Activated CD4-positive, alpha-beta T cell treated with anti-CD3 and anti-CD28 coated beads for 36 hours (primary cell): ENCODE measurements at places on chromosomes 1 and 21.
A peak's percentile ranks its signal among the peaks of the same experiment; 100 is the strongest.

GRCh38 chr1:170267317-170267716, 121.6 kb downstream of the NTMT2 start:
- no peak for DNase-seq
- H3K4me3 ChIP-seq, result no peak overlapping the region
- no peaks in the 10 kb centered on the region for H3K36me3 ChIP-seq
- H3K27me3 ChIP-seq, result peaks cover 10% of the 10 kb centered on the region

DNA sequence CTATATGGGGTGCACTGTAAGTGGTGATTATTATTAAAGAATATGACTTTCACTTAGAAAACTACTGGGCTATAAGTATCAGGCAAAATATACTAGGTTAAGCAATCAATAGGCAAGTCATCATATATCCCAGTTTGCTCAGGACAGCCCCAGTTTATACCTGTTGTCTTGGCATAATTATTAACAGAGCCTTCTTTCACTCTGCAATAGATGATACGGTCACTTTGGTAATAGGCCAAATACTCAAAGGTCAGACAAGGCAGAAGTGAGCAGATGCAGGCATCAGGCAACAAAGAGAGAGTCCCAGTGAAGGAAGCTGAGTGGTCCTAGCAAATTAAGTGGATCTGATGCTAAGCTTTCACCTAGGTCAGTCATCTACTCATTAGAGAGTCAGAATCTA, 599.9 kb downstream of the LMO4 start:
- no peaks in the 10 kb centered on the region for H3K36me3 ChIP-seq
- H3K4me1 ChIP-seq, result no peaks in the 10 kb centered on the region
- H3K4me3 ChIP-seq, result no peak overlapping the region

DNA sequence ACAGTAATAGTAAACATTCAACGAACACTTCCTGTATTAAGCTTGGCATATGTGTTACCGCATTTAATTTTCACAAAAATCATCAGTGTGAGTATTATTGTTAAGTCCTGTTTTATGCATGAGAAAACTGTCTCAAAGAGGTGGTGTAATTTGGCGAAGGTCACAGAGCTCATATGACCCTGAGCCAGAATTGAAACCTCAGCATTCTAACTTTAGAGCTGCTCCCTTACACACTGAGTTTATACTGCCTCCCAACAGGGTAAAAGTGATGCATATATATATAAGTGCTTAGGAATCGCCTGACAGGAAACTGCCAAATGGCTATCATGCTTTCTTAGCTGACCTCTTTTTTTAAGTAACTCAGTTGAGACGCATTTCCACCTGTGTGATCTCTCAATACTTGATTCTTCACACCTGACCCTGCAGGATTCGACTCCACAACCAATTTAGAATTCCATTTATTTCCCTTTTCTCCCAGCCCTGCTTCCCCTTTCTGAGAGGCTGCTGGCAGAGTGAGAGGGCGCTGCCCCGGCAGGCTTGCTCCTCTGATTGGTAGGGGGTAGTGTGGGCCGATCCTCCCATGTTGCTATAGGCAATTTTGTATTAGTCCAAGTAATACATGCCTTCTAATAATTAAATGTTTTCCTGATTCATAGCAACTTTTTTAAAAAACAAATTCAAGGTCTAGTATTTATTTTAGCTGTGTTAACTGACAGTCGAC, 40.5 kb downstream of the ZBTB40 start:
- H3K27ac ChIP-seq, result no peak overlapping the region
- no peaks in the 10 kb centered on the region for H3K27me3 ChIP-seq
- no peak overlapping the region for H3K4me3 ChIP-seq
- peaks cover 23% of the 10 kb centered on the region for H3K36me3 ChIP-seq

GRCh38 chr1:238652346-238652968, 733.9 kb upstream of the CHRM3 start:
- H3K27me3 ChIP-seq, result no peaks in the 10 kb centered on the region
- H3K36me3 ChIP-seq, result no peaks in the 10 kb centered on the region
- H3K4me3 ChIP-seq, result no peak overlapping the region
- H3K27ac ChIP-seq, result no peak overlapping the region
- H3K4me1 ChIP-seq, result no peaks in the 10 kb centered on the region

GRCh38 chr1:182147136-182147820, 85.8 kb upstream of the ZNF648 start:
- no peaks in the 10 kb centered on the region for H3K36me3 ChIP-seq
- no peak for DNase-seq
- no peak overlapping the region for H3K27ac ChIP-seq
- no peak overlapping the region for H3K4me3 ChIP-seq
- peaks cover 3% of the 10 kb centered on the region for H3K27me3 ChIP-seq
- H3K4me1 ChIP-seq, result peaks cover 9% of the 10 kb centered on the region

- no peak overlapping the region for H3K27ac ChIP-seq
- no peak overlapping the region for H3K4me3 ChIP-seq
- DNase-seq, result no peak
These were observed 18.8 kb upstream of the ARHGEF16 start for GRCh38 chr1:3435666-3436065.

GRCh38 chr1:110229348-110230001, 19.4 kb downstream of the KCNC4 start:
- no peak overlapping the region for H3K27ac ChIP-seq
- no peak overlapping the region for H3K4me3 ChIP-seq
- no peak for DNase-seq
- H3K36me3 ChIP-seq, result peaks cover 15% of the 10 kb centered on the region
- peaks cover 2% of the 10 kb centered on the region for H3K4me1 ChIP-seq

DNA sequence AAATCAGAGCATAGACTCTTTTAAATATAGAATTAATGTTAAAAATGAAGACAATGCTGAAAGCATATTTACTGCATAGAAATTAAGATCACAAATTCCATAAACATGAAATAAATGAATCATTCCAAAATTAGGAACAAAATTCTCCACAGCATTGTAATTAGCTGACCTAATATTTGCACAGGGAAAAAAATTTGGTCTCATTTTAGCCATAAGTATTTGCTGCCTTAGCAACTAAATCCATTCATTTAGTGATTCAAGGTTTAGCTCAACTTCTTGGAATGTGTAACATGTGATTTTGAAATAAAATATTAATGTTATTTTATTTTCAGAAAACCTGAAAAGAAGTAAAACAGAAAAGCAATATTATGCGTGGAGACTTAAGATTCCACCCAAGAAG, 25.5 kb downstream of the ADAMTS5 start:
- peaks cover 2% of the 10 kb centered on the region for H3K27me3 ChIP-seq
- no peak overlapping the region for H3K4me3 ChIP-seq
- H3K36me3 ChIP-seq, result no peaks in the 10 kb centered on the region
- H3K27ac ChIP-seq, result no peak overlapping the region
- DNase-seq, result no peak
- no peaks in the 10 kb centered on the region for H3K4me1 ChIP-seq

- peaks cover 22% of the 10 kb centered on the region for H3K4me1 ChIP-seq
- H3K4me3 ChIP-seq, result no peak overlapping the region
- peaks cover 6% of the 10 kb centered on the region for H3K36me3 ChIP-seq
- DNase-seq, result no peak
These were observed 38.3 kb downstream of the PTGFRN start for GRCh38 chr1:116948046-116948445.

GRCh38 chr1:147626739-147627138, 43.6 kb downstream of the ACP6 start:
- H3K4me1 ChIP-seq, result peaks cover 35% of the 10 kb centered on the region
- peak overlapping the region; percentile 28 for H3K27ac ChIP-seq
- H3K4me3 ChIP-seq, result no peak overlapping the region
- peaks cover 19% of the 10 kb centered on the region for H3K36me3 ChIP-seq
- H3K27me3 ChIP-seq, result no peaks in the 10 kb centered on the region
- DNase-seq, result no peak

GRCh38 chr21:45555251-45555556, 13.0 kb upstream of the SLC19A1 start:
- H3K27ac ChIP-seq, result no peak overlapping the region
- H3K36me3 ChIP-seq, result peaks cover 3% of the 10 kb centered on the region
- H3K4me3 ChIP-seq, result no peak overlapping the region
- peaks cover 28% of the 10 kb centered on the region for H3K4me1 ChIP-seq
- no peaks in the 10 kb centered on the region for H3K27me3 ChIP-seq
- DNase-seq, result no peak

DNA sequence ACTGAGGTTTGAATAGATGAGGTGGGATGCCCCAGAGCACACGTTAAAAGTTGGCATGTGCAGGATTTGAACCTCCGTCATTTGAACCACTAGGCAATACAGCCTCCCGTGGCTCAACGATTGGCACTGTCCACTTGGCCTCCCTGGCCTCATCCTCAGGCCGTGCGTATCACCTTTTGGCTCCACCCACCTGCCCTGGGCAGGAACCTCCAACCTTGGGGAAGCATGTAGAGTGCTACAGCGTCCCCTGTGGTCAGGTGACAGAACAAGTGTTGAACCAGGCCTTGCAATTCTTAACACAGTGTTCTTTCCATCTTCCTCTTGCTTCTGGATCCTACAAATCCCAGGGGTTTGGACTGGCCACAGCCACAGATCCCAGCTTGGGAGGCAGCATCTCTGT, 112.6 kb downstream of the PAX7 start:
- DNase-seq, result no peak
- no peaks in the 10 kb centered on the region for H3K36me3 ChIP-seq
- no peak overlapping the region for H3K4me3 ChIP-seq
- no peak overlapping the region for H3K27ac ChIP-seq
- no peaks in the 10 kb centered on the region for H3K4me1 ChIP-seq

DNA sequence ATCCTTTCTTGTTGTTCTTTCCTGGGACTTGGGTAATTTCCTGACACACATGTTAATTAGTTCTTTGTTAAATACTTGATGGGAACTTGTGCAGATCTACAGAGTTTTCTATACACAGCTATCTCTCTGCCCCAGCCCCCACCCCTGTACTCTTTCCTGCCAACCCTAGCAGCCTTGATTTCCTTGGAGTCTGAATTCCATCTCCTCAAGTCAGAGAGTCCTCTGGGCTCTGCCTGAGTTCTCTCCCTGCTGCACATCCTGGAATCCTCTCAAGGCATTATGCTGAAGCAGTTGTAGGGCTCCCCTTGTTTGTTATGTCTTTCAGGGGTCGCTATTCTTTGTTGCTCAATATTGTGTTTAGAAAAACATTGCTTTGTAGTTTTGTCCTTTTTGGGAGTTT, 384.7 kb downstream of the RPS6KC1 start:
- no peak for DNase-seq
- H3K27ac ChIP-seq, result no peak overlapping the region
- H3K36me3 ChIP-seq, result no peaks in the 10 kb centered on the region
- peaks cover 2% of the 10 kb centered on the region for H3K4me1 ChIP-seq
- no peak overlapping the region for H3K4me3 ChIP-seq
- H3K27me3 ChIP-seq, result peaks cover 5% of the 10 kb centered on the region

DNA sequence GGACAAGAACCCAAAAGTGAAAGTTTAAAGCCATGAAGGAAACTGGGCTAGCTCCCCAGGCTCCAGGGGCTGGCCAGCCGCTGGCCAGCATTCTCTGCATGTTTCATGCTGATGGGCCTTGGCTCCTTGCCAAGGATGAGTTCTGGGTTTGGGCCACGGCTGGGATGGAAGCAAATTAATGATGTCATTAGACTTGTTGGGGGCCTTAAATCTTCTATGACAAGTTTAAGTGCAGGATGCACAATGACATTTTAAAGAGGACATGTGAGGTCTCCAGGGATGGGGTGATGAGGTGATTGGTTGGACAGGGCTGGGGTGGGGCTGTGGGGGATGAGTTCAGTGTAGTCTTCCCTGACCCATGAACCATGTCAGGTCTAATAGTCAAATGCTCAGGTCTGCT, 199.6 kb downstream of the TRABD2B start:
- no peak for DNase-seq
- H3K36me3 ChIP-seq, result no peaks in the 10 kb centered on the region
- no peaks in the 10 kb centered on the region for H3K4me1 ChIP-seq

- peaks cover 18% of the 10 kb centered on the region for H3K27me3 ChIP-seq
- no peaks in the 10 kb centered on the region for H3K36me3 ChIP-seq
- H3K4me1 ChIP-seq, result peaks cover 17% of the 10 kb centered on the region
- H3K27ac ChIP-seq, result no peak overlapping the region
These were observed 5.5 kb downstream of the OR2C3 start for GRCh38 chr1:247530785-247531184.

DNA sequence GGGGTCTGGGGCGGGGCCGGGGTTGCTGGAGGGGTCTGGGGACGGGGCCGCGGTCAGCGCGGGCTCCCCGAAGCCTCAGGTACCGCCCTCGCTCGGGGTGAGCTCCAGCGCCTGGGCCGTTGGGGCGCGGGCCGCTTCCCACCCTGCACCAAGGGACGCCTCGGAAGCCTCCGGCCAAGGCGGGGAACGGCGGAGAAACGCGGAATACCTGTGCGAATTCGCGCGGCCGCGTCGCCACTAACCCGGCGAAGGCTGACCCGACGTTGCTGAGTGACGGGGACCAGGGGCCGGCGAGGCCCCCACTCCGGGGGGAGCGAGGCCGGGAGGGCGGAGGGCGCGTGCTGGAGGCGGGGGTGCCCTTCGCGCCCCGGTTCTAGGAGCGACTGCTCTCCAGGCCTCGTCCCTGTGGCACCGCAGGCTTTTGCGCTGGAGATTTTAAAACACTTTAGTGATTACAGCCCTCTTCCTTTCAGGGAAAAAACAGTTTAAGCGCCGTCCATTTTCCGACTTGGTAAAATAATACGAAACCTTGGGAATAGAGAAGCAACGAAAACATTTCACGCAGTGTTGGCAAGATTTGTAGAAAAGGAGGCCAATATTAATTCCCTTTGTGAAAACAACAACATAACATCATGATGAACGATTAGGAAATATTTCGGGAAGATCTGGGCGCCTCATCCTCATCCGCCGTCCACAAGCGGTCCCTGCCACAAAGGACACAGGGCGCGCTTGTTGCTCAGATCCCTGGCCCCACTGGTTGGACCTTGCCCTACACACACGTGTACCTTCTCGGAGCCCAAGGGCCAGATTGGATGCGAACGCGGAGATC, 971 bp upstream of the GNG4 start:
- no peak overlapping the region for H3K27ac ChIP-seq
- peak; percentile 29 for DNase-seq
- H3K4me1 ChIP-seq, result peaks cover 9% of the 10 kb centered on the region
- peak overlapping the region; percentile 44 for H3K4me3 ChIP-seq
- H3K36me3 ChIP-seq, result peaks cover 1% of the 10 kb centered on the region
- peaks cover 60% of the 10 kb centered on the region for H3K27me3 ChIP-seq

DNA sequence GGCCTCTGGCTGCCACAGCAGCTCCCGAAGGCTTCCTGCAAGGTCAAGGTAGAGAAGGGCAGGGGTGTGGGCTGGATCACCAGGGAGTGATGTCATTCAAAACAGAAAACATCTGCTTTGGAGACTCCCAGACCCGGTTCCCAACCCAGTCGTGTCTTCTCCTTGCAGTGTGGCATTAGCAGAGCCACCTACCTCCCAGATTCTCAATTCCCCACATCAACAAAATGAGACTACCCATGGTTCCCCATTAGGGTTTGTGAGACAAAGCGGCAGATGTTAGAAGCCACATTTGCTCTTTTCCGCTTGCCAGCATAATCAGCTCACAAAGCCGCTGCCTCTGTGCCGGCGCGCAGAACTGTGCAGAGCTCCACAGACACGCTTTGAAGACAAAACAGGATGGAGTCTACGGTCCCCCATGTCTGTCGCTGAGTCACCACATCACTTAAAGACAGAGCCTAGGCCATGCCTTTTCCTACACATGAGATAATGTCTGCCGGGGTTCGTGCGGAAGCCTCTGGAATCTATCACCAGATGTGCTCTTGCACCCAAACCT, 12.5 kb downstream of the KIF17 start:
- H3K4me3 ChIP-seq, result no peak overlapping the region
- DNase-seq, result no peak
- H3K4me1 ChIP-seq, result no peaks in the 10 kb centered on the region
- peaks cover 2% of the 10 kb centered on the region for H3K27me3 ChIP-seq

GRCh38 chr1:37047542-37047941, 13.2 kb upstream of the GRIK3 start:
- H3K27ac ChIP-seq, result no peak overlapping the region
- H3K4me3 ChIP-seq, result no peak overlapping the region
- peaks cover 14% of the 10 kb centered on the region for H3K27me3 ChIP-seq
- no peaks in the 10 kb centered on the region for H3K36me3 ChIP-seq
- DNase-seq, result no peak
- H3K4me1 ChIP-seq, result no peaks in the 10 kb centered on the region

GRCh38 chr21:31318971-31319370, 25.1 kb downstream of the TIAM1 start:
- no peak overlapping the region for H3K4me3 ChIP-seq
- H3K4me1 ChIP-seq, result peaks cover 14% of the 10 kb centered on the region
- H3K27me3 ChIP-seq, result no peaks in the 10 kb centered on the region
- no peak overlapping the region for H3K27ac ChIP-seq
- no peak for DNase-seq
